ENCODE measurements at places on chromosomes 3 and 15. TPM values are rescaled to one million over a fixed set of nuclear protein-coding genes. Genes with fewer than 3 reads are reported as not detected.

SYNPR gene
- total RNA-seq = not detected

FEZF2 gene
- not detected for total RNA-seq

PAQR9 gene
- 0.20 TPM for total RNA-seq

GPR156 gene
- total RNA-seq = 2.4 TPM

DPPA2 gene
- not detected for total RNA-seq

GOLGA6B gene
- not detected for total RNA-seq

STX19 gene
- not detected for total RNA-seq

GPR149 gene
- total RNA-seq = not detected

NANOGP8 gene
- total RNA-seq = not detected

TTLL3 gene
- 10.4 TPM for total RNA-seq

IQCF5 gene
- not detected for total RNA-seq

DNAJC19 gene
- 38.6 TPM for total RNA-seq

GRCh38 chr3:72748659-72749058 lies 99.6 kb downstream of the SHQ1 start:
- no peak for DNase-seq

DNA sequence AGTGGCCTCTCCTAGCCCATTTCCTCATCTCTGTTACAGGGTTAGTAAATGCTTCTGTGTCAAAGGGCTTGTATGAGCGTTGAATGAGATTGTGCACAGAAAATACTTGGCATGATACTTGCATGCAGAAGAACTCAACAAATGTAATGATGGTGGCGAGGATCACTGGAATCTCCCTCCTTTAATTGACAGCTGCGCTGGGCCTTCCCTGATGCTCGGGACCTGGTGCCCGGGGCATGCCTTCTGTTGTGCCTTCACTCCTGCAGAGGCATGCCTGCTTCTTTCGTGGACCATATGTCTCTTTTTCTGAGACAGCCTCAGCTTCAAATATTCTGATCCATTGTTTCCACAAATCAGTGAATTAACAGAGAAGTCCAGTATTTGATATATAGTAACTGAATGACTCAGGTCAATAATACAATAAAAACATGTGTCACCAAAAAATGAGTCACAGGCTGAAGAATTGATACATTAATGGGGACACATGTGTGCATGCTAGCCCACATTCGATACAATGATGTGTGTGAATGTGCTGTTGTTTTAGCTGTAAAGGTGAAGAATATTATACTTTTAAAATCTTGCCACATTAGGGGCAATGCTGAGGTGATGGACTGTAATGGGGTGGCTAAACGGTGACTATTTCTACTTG lies 243.3 kb upstream of the TBL1XR1 start:
- no peak for DNase-seq

GRCh38 chr3:42764561-42765295 lies 8.3 kb downstream of the CCDC13 start:
- DNase-seq = no peak

DNA sequence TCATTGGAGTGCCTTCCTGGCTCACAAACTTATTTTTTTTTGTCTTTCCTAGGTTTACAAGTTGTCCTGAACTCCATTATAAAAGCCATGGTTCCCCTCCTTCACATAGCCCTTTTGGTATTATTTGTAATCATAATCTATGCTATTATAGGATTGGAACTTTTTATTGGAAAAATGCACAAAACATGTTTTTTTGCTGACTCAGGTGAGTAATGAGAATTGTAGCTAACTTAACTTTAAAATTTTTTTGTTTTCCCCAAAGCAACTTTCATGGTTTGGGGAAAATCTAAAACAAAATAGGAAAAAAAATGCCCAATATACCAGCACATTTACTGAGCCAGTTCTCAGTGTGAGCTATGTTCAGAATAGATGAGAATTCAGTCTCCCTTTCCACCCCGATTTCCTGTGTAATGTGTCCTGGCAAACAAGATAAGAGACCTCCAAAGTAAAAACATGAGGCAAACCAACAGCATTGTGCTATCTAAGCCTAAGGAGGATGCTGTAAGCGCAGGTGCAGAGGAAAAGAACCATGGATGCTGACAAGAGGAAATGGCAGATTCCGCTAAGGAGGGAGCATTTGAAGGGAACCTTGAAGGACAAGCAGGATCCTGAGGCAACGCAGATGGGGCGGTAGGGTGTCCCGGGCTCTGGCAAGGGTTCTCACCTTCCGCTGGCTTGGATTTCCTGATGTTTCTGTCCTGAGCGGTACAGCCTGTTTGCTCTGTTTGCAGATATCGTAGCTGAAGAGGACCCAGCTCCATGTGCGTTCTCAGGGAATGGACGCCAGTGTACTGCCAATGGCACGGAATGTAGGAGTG lies 171.4 kb downstream of the CACNA1D start:
- no peak for DNase-seq

DNA sequence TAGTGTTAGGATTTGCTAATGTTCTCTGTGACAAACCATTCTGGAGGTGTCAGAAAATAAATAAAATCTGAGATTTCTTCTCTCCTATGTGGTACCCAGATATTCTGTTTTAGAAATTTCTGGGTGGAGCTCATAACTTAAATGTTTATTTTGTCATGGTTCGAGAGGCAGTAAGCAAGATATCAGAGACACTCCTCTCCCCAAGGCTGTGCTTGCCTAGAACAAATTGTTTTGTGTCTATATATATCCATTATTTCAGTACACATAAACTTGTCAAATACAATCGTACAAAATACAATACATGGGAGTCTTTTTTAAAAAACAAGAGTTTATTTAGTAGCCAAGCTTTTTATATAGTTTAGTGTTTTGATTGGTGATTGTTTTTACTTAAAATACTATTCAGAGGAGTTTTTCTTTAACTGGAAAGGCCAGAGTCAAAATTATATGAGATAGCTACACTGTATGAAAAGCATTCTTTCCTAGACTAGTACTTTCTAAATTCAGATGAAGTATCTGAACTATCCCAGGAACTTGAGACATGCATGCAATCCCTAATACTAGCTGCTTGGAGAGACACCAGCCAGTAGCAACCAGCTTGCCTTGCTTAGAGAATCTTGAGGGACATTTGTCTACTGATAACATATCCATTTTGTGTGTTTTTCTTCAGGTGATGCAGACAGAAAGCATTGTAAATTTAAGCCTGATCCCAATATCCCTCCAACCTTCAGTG lies 4.7 kb downstream of the EXOG start:
- no peak for DNase-seq

DNA sequence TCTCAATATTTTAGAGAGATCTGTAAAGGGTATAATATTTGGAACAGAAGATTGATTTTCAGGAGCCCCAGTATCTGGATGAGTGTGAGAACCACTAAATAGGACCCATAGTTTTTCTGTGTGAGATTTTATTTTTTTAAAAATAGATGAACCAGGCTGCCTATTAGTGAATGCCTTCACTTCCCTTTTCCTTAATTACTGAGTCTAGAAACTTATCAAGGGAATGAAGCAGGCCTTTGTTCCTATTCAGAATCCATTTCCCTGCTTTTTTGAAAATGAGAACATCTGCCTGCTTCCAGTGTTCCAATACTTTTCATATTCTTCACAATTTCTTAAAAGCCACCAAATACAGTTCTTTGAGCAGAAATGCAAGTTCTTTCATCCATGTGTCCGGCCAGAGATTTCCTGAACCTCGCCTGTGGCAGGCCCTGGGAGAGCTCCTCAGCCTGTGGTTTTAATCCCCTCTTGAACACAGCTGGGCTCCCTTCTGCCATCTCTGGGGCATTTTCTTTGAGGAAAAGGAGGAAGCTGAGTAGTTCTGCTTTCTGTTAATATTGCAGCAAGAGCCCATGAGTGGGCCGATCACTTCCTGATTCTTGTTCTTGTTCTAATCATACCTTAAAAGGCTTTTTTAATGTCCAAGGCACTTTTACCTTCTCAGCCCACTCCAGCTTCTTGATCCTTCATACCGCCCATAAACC lies 4.7 kb downstream of the EHD4 start:
- DNase-seq = peak; percentile 61

DNA sequence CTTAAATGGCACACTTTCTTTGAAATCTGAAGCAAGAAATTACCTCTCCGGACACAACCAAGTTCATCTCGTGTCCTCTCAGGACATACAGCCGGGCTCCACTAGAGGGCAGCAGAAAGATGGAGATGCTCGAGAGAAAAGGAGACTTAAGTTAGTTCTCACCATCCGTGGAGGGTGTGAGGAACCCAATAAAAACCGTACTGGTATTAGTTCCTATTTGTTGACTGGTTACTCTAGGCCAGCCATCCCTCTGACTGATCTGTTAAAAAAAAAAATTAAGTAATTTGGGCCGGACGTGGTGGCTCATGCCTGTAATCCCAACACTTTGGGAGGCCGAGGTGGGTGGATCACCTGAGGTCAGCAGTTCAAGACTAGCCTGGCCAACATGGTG lies 7.9 kb upstream of the CYP11A1 start:
- DNase-seq = peak; percentile 73

- no peak for DNase-seq
Observed at GRCh38 chr3:177229791-177230190, 32.5 kb upstream of the TBL1XR1 start.

- peak; percentile 80 for DNase-seq
Observed at GRCh38 chr15:40115670-40116093, 7.0 kb upstream of the BMF start.

DNA sequence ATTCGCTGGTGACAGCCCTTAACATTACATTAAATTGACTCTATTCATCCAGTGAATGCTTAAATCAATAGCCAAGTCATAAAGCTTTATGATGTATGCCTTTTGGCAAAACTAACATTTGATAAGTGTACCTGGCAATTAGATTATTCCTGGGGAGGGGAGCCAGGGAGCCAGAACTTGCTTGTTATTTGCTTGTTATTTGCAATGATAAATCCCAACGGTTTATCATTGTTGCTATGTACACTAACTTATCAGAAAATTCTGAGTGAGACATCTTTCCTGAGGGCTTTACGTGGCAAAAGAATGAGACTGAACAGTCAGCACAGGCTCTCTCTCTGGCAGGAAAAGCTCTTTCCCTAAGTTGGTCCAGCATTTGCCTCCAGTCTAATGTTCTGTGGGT lies 35.8 kb upstream of the FBN1 start:
- DNase-seq = no peak

- DNase-seq = no peak
Observed at GRCh38 chr3:46406788-46407611, at the start of the genes CCR5AS and CCRL2. Gene CCR5AS, minus strand, starts transcription at chr3:46407066. Gene CCRL2, plus strand, starts transcription at chr3:46407259. Its CDS starts 821 bp downstream, at chr3:46408080.

DNA sequence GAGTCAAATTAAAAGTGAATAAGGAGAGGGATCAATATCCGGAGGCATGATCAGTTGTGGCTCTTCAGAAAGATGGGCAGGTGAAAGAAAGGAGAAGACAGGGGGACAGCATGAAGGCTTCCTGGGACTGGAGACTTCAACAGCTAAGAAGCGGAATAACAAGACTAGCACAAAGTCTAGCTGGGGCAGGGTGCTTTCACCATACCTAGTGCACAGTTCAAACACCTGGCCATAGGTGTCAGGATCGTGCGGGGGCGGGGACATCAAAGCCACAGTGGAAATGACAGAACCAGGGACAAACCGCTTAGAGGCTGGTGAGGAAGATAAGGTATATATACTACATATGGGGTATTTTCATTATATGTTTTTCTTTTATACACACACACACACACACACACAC lies 66.2 kb upstream of the FOXP1 start:
- DNase-seq = no peak

GRCh38 chr15:72599855-72600464 lies 54.5 kb upstream of the GOLGA6B start:
- peak; percentile 62 for DNase-seq

DNA sequence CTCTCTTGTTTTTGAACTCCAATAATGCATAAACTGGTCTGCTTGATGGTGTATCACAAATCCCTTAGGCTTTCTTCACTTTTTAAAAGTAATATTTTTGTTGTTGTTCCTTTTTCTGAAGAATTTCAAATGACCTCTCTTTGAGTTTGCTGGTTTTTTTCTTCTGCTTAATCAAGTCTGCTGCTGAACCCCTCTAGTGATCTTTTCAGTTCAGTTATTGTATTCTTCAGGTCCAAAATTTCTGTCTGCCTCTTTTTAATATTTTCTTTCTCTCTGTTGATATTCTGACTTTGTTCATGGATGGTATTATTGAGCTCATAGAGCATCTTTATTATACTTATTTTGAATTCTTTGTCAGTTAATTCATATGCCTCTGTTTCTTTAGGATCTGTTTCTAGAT lies 21.8 kb upstream of the CEP152 start:
- DNase-seq = no peak

DNA sequence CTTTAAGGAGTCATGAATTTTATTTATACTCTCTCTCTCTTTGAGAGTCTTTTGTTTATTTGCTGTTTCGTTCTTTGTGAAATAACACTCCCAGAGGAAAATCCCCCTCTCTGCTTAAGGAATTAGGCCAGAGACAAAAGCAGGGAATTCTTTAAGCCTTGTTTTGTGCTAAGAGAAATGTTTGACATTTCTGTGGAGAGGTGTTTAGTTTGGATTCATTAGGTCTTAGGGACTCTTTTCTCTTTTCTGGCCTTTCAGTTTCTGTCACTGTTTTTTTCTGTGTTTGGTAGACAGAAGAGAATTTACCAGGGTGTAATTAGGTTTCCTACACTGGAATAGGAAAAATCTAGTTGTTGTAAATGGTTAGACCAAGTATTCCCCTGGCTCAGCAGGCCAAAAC lies 241.8 kb upstream of the NR2F2 start:
- no peak for DNase-seq

DNA sequence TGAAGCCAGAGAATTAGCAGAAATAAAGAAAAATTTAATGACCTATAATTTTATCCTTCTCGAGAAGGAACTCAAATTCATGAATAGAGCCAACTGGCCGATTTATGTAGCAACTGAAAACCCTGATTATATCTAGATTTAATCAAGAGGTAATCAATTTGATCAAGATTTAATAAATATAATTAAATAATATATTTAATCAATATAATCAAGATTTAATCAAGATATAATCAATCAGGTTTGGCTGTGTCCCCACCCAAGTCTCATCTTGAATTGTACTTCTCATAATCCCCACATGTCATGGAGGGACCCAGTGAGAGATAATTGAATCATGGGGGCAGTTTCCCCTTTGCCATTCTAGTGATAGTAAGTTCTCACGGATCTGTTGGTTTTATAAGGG lies 181.2 kb upstream of the CDIN1 start:
- DNase-seq = no peak

GRCh38 chr3:2504912-2505311 lies 406.2 kb downstream of the CNTN4 start:
- no peak for DNase-seq

DNA sequence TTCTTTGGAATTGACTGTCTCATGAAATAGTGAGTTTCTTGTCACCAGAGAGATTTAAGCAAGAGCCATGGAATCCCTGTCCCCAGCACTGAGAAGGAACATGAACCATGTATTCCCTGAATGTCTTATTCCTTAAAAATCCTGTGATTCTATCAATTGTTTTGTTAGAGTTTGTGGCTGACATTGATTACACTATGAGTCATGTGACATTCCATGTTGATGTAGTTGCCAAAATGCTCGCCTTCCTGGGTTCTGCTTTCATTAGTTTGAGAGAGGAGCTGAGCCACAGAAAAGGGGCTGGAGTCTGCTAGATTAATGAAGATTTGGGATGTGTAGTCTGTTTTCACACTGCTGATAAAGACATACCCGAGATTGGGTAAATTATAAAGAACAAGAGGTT lies 294.9 kb upstream of the CTDSPL start:
- no peak for DNase-seq

Measured in renal cortical epithelial cell (primary cell).